ENCODE measurements at places on chromosomes 7 and 10. TPM values are rescaled to one million over a fixed set of nuclear protein-coding genes. Genes with fewer than 3 reads are reported as not detected.

GRCh38 chr7:46835556-46835955, 746.4 kb downstream of the TNS3 start:
- DNase-seq, result no peak

DNA sequence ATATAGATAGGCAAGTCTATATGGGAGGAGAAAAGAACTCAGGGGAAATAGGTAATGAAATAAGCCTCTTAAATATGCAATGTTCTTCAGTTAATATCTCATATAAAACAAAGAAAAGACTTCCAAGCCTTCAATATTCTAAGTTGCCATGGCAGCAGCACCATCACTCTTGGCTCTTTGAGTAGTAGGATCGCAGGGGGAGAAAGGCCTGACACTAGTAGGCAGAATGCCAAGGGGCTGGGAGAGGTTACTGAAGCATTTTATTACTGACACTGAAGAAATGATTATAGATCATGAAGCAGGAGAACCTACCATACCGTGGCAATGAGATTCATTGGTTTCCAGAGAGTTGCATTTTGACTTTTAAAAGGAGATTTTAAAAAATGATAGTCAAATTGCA, 193.9 kb downstream of the NXPH1 start:
- DNase-seq, result no peak

GRCh38 chr10:13100349-13101294, 659 bp downstream of the OPTN start:
- peak; percentile 60 for DNase-seq

GRCh38 chr7:97450516-97450915, 281.4 kb upstream of the TAC1 start:
- no peak for DNase-seq

DNA sequence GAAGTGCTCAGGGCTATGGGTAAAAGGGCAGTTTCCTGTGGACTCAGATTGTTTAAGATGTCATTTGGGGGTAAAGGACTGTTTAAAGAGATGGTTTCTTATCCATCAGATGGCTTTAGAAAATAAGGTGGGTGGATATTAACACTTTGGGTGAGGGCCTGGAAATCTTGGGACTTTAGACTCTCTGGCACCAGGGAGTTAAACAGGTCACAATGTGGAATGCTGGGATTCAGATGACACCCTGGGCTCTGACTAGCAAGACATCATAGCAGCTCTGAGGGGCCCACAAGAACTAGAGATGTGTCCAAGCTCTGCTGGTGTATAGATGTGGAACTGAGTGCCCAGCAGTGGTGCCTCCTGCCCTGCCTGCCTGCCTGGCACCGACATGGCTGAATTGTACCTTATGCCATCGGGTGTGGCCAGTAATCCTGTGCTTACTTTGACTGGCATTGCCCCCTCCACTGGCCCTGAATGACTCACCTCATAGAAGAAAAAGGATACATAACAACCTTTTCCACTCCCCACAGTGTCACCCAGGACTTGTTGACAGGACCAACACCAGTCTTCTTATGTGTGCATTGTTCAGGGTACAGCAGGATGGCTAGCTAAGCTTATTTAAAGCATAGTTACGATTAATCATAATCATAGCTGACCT, 100.0 kb upstream of the PRR15 start:
- DNase-seq, result no peak

DNA sequence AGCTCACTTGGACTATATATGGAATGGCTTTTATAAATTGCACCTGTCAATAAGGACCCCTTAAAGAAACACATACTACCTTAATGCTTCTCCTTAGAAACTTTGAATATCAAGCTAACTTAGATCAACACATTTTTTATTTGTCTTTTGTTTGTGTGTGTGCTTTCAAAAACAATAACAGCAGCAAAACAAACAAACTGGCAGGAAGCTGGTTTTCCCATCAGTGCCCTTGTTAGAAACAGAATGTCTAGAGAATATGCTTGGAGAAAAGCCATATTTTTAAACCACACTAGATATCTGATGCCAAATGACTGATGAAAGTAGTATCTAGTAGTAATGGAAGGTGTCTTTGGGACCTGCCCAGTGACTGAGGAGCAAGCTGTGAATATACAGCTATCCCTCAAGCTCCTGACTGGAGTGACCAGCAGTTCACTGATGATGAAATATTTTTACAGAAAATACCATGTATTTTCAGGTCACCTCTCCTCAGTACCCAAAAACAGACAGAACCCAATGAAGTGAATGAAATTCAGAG, 1.0 kb downstream of the PDE1C start:
- no peak for DNase-seq

DNA sequence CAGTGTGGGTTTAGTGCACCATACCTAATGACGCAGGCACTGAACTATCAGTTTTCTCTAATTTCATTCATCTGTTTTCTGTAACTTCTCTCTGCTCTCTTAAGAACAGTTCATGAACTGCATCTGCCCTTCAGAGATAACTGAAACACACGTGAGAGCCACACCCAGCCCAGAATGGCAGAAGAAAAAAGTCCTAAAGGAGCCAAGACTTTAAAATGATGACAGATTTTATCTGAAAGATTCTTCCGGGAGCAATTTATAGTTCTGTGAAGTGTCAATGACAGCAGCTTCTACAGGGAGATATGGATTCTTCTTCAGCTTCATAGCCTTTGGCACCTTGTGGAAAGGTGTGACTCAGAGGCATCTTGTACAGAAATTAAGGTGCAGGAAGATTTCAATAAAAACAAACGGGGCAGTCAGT, 211.5 kb upstream of the SLC26A5 start:
- no peak for DNase-seq

GRCh38 chr7:41224063-41224763, 478.7 kb downstream of the INHBA start:
- no peak for DNase-seq

DNA sequence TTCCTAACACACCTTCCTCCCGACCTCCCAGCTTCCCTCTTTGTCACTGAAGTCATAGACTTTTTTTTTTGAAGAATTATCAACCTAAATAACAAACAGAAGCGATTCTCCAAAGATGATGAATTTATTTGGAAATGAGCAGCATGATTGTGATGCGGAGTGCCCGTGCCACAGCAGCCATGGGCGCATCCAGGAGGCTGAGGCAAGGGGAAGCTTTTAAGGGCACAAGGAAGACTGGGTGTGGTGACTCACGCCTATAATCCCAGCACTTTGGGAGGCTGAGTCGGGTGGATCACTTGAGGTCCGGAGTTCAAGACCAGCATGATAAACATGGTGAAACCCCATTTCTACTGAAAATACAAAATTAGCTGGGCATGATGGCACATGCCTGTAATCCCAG, 16.2 kb upstream of the GIMAP8 start:
- no peak for DNase-seq

DNA sequence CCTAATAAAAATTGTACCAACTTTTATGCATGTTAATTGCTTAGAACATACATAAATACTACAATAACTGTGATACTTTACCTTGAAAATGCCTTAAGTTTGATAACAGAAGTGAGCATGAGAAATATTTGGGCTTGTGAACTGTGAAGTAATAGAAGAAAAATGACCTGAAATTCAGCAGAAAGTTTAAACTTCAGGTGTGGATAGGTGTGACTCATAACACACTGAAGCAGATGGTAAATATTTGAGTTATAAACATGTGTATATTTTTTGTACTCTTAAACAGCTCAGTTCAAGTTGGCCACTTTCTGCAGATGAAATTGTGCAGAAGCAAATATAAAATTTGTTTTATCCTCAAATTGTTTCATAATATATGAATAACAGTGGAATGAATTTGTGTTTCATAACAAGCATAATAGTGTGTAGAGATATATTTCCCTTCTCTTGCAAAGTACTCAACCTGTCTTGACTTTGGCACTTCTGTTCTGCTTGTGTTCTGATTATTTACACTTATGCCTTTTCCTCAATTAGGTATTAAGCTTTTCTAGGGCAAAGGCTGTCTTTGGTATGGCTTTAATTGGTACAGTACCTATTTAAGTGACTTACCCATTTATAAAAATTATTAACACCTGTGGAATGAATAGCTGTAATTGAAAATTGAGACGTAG, 122.4 kb downstream of the PRKG1 start:
- no peak for DNase-seq

DNA sequence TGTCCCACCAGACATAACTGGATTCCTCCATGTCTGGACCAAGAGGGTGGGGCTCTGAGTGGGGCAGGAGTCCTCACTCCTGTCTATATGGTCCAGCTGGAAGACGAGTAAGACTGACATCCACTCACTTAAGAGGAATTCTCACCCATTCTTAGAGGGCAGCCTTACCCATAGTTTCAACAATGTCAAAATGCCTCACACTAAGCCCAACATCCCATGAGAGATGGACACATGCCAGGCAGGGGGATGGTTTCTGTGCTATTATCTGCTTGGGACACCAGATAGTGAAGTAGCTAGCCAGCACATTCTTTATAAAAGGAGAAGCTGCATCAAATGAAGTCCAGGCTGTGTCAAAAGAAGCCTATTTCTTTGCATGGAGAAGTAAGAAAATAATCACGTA, 4.7 kb upstream of the LANCL2 start:
- DNase-seq, result no peak

DNA sequence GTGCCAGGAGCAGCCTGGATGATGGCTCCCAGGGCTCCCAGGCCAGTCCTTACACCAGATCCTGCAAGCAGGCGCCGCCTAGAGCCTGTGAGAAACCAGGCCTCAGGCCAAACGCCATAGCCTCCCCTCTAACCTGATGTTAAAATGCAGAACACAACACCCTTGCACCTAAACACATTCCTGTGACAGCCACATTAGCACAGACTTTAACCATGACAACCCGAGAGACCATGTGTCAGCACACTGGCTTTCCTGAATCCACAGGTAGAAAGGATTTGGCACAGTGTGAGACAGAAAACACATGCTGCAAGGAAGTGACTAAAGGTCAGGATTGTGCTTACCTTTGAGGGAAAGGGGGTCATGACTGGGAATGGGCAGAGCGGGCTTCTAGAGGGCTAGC, 59.9 kb downstream of the SGMS1 start:
- no peak for DNase-seq

- DNase-seq, result no peak
Observed at GRCh38 chr10:28410420-28411135, 107.7 kb upstream of the MPP7 start.

DNA sequence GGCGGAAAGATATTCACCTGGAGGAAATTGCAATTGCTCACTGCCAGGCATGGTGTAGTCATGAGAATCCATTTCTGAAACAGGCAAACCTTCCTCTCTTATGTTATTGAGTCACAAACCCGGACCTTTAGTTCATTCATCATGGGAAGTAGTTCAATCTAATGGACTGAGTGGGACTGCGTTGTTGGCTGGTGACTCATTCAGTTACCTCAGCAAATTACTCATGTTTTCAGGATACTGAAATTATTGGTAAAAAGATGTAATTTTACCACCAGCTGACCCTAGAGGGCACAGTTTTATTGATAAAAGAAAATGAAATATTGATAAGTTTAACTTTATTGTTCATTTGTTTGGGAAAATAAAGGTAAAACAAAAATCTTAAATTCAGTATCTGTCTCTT, 1194.4 kb upstream of the SORCS1 start:
- DNase-seq, result no peak

DNA sequence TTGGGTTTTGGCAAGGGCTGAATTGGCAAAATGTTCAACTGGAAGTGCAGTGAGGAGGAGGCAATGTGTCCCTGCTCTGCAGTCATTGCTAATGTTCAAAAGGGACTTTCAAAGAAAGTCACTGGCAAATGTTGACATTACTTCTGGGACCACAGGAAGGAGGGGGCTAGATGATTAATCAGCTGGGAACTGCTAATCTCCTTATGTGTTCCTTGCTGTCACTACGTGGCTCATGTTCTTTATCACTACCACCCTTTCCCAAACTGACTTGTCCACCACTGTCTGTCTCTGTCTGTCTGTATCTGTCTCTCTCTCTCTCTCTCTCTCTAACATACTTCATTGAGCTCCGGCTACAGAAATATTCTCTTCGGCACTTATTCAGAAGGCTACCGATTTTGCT, 86.9 kb upstream of the MTPN start:
- DNase-seq, result no peak

- DNase-seq, result peak; percentile 40
Observed at GRCh38 chr7:2157473-2158279, 75.1 kb downstream of the MAD1L1 start.

- no peak for DNase-seq
Observed at GRCh38 chr7:37391791-37392672, 56.6 kb downstream of the ELMO1 start.

DNA sequence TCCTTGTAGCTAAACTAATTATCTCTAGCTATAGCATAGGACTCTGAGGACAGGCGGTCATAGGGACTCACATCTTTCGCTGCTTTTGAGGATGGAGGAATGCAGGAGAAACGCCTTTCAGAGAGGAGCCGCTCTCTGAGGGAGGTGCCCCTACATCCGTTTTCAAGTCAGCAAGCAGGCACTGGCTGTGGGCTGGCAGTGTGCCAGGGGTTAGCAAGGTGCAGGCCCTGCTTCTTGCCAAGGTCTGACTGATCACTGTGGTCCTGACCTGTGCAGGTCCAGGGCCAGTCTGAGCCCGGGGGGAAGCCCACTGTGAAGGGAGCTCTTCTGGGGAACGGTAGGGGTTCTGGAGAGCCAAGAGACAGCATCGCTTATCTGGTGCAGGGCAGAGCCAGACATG, 89.4 kb downstream of the SH3PXD2A start:
- peak; percentile 38 for DNase-seq

- no peak for DNase-seq
Observed at GRCh38 chr7:108454674-108455550, 1.3 kb downstream of the NRCAM start.

DNA sequence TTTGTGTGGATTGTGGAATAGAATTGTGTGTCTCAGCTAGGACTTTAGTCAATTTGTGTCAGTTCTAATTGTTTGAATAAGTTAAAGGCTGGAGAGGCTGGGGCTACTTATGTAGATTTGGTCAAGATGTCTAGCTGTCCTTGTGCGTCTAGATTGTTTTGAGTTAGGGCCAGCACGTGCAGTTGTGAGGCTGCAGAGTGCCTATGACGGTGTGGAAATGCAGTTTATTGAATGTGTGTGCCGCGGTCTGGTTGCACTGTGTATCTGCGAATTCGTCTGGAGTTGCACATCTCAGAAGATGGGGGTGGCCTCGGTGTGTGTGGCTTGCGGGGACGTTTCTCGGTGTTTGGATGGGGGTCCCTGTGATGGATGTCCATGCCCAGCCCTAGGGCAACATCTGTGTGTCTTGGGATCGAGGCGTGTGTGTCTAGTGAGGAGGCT, 10.2 kb downstream of the EMX2 start:
- DNase-seq, result no peak

Gene TMEM196
- not detected for total RNA-seq

Gene CREB5
- 6.2 TPM for total RNA-seq

Gene FZD1
- 4.1 TPM for total RNA-seq

Gene ST8SIA6
- total RNA-seq, result 0.66 TPM

Gene NPY4R
- not detected for total RNA-seq

Gene CALML3
- not detected for total RNA-seq
